ENCODE measurements at places on chromosomes 13 and 19.

DNA sequence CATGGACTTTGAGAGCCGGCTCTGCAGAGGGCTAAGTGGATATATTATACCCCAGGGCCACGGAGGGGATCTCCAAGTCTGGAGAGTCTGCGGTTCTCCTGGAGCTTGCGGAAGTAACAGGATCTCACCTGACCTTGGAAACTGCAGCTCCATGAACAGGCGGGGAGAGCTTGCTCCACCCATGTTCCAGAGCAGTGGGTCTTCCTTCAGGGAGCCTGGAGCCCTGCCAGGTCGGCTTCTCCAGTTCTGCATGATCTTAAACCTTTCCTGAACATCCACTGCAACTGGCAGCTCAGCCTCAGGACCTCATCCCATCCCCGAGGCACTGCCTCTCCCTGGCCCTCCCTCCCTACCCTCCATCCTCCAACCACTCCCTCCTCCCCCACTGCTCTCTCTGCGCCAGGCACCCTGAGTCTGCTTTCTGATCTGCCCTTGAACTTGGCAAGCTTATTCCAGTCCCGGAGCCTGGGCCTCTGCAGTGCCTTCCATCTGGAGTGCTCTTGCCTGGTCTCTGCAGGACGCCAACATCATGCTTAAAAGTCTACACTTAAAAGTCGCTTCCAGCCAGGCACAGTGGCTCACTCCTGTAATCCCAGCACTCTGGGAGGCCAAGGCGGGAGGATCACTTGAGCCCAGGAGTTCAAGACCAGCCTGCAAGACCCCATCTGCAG is 13.2 kb downstream of the ATCAY start:
- no peak for DNase-seq

GRCh38 chr19:35904311-35905068 is 2.2 kb downstream of the HCST start:
- DNase-seq, result no peak

- DNase-seq, result no peak
Measured at GRCh38 chr13:79659121-79659521, 178.2 kb downstream of the NDFIP2 start.

- no peak for DNase-seq
Measured at GRCh38 chr19:43984687-43985000, 656 bp downstream of the ZNF155 start.

DNA sequence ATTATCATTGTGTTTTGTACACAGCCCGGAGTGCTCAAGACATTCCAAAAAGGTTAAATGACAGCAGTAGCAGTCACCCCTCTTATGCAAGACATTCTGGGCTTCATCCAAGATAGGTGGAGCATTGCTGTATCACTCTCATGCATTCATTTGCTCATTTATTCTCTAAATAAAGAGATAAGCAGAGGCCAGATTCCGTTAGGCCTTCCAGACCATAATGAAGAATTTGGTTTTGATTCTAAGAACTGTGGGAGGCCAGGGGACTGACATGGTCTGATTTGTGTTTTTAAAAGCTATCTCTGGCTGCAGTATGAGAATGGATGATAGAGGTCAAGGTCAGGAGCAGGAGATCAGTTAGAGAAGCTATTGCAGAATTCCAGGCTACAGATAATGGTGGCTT is 145.8 kb downstream of the KCNRG start:
- no peak for DNase-seq

- DNase-seq, result no peak
Measured at GRCh38 chr13:97212004-97212403, 10.1 kb upstream of the MBNL2 start.

DNA sequence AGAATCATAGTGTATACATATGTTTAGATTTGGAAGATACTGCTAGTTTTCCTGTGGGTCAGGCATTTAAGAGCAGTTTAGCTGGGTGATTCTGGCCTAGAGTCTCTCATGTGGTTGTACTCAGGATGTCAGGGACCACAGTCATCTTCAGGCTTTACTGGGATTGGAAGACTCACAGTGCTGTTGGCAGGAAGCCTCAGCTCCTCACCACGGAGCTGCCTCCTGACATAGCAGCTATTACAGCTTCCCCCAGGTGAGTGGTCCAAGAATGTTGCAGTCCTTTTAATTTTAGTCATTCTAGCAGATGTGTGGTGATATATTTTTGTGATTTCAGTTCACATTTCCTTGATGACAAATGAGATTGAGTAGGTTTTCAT is 16.9 kb upstream of the GPR18 start:
- DNase-seq, result no peak

DNA sequence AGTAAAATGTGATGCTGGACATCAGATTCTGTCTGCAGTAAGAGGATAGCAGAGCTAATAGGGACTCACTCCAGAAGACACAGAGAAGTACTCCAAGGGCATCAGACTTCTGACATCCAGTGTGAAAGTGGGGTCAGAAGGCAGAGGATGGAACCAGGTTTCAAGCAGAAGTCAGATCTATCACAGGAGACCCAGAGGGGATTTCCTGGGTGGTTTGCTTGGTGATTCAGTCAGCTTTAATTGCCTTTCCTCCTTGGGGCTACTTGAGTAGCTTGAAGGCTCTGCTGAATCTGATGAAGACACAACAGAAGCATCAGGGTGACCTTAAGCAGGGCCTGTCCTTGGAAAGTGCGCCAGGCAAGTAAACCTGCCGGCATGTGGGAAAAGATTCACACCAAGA is 300.6 kb downstream of the COG6 start:
- no peak for DNase-seq

DNA sequence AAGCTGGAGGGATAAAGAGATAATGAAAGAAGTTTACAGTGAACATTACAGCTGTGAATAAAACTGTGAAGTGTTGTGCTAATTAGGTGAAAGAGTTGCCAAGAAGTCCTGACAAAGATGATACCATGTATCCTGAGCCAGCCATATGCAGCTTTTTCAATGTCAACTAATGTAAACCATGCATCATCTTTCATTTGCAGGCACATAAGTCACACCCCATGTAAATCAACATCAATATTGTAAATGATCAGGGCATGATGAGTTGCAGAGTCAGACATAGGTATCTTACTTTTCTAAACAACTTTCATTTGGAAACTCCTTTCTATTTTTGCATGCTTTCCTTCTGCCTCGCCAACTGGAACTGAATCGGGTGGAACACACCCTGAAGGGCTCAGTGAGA is 569.1 kb downstream of the TBC1D4 start:
- no peak for DNase-seq

DNA sequence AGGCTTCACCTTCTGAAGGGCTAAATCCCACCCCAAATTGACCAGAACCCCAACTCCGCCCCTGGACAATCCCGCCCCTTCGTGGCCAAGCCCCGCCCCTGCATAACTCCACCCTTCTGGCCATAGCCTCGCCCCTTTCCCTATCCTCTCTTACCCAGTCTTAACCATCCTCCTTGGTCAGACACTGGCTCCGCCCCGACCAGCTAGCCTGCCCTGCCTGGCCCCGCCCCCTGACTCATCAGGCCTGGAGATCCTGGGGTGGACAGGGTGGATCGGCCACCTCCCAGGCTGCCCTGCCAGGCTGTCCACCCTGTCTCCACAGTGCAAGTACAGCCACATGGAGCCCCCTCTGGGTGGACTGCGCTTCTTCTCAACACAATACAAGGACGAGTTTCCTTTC is 8.0 kb upstream of the ZNF358 start:
- no peak for DNase-seq

GRCh38 chr19:11418094-11418548 is 993 bp downstream of the RGL3 start:
- DNase-seq, result no peak

GRCh38 chr13:106098778-106099177 is 436.7 kb downstream of the EFNB2 start:
- no peak for DNase-seq

- DNase-seq, result no peak
Measured at GRCh38 chr19:889662-890295, 3.2 kb downstream of the MED16 start.

- no peak for DNase-seq
Measured at GRCh38 chr19:35070471-35070870, 28.9 kb downstream of the HPN start.

DNA sequence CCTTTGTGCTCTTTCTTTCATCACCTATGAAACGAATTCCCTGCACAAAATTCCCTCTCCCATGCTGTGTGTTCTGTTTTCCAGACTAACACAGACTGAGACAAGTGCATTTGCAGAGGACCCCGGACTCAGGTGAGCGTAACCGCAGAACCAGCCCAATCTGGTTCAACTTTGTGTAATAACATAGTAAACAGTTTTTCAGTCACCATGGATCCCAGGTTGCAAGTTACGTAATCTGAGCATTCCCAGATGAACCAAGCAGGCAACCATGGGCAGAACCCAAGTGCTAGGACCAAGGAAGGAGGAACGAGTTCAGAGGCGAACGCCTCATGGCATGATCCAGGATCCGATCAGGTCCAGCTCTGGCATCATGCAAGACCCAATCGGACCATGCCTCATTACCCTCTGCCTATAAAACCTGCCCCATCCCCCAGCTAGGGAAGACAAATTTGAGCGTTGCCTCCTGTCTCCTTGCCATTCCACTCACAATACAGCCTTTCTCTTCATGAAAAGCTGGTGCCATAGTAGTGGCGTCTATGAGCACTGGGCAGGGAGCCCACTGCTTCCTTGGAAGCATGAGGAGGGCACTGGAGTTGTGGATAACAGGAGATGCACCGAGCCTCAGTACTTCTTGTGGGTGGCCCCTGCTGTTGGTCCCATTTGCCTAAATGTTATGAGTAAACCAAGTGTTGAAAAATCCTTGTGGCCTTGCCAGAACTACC is 107.6 kb downstream of the ABCC4 start:
- DNase-seq, result no peak

- no peak for DNase-seq
Measured at GRCh38 chr13:20714563-20715329, 11.2 kb downstream of the IL17D start.
